ENCODE measurements at places on chromosomes 12 and 14. TPM values are rescaled to one million over a fixed set of nuclear protein-coding genes. Genes with fewer than 3 reads are reported as not detected.

The METTL1 gene
- total RNA-seq, result 9.1 TPM

The PLD4 gene
- total RNA-seq, result 0.09 TPM

The FAM90A1 gene
- total RNA-seq, result under 0.01 TPM

The MYO1H gene
- total RNA-seq, result not detected

The CLEC4D gene
- not detected for total RNA-seq

The GZMH gene
- not detected for total RNA-seq

The CCDC175 gene
- total RNA-seq, result not detected

The PMEL gene
- 0.28 TPM for total RNA-seq

The RILPL1 gene
- 5.0 TPM for total RNA-seq

The SLC4A8 gene
- total RNA-seq, result 0.28 TPM

The DGKA gene
- total RNA-seq, result 18.8 TPM

The EFS gene
- total RNA-seq, result 3.1 TPM

The TMEM132C gene
- total RNA-seq, result not detected

The TAS2R46 gene
- total RNA-seq, result 1.8 TPM

The CLBA1 gene
- 7.1 TPM for total RNA-seq

The LHX5 gene
- not detected for total RNA-seq

The ALDH6A1 gene
- 57.3 TPM for total RNA-seq

The POTEG gene
- not detected for total RNA-seq

The PTPN21 gene
- 5.1 TPM for total RNA-seq

The TBX3 gene
- 22.0 TPM for total RNA-seq

The CLEC1B gene
- total RNA-seq, result not detected

The GDF3 gene
- total RNA-seq, result not detected

The CLEC4E gene
- not detected for total RNA-seq

The FOXJ2 gene
- 3.5 TPM for total RNA-seq

The OASL gene
- total RNA-seq, result 0.57 TPM

The GLRX5 gene
- 28.1 TPM for total RNA-seq

The TPPP2 gene
- not detected for total RNA-seq

The KCNMB4 gene
- total RNA-seq, result 1.8 TPM

The FOXG1 gene
- under 0.01 TPM for total RNA-seq

The IL22 gene
- total RNA-seq, result not detected

The TNFRSF1A gene
- 112 TPM for total RNA-seq

The IL31 gene
- total RNA-seq, result not detected

The LRTM2 gene
- total RNA-seq, result not detected

The ACYP1 gene
- 4.3 TPM for total RNA-seq

The SRGAP1 gene
- 12.3 TPM for total RNA-seq

The HOTAIR gene
- 0.09 TPM for total RNA-seq

The FBLN5 gene
- 35.4 TPM for total RNA-seq

The SIX1 gene
- total RNA-seq, result 2.8 TPM

The UNG gene
- total RNA-seq, result 18.1 TPM

The RPL41 gene
- total RNA-seq, result 4,326 TPM

The ESR2 gene
- under 0.01 TPM for total RNA-seq

The SERPINA12 gene
- not detected for total RNA-seq

The CCDC38 gene
- total RNA-seq, result not detected

The BEST3 gene
- not detected for total RNA-seq

The CCDC88C gene
- total RNA-seq, result 0.85 TPM
